Activated CD8-positive, alpha-beta memory T cell treated with anti-CD3 and anti-CD28 coated beads, Interleukin-2, amount 10 ng/mL, durations not matched to agents 7 days and 5 days (primary cell): ENCODE measurements at places on chromosomes 4 and X.

GRCh38 chr4:182022909-182023308, 220.3 kb upstream of the TENM3 start:
- no peak for DNase-seq

DNA sequence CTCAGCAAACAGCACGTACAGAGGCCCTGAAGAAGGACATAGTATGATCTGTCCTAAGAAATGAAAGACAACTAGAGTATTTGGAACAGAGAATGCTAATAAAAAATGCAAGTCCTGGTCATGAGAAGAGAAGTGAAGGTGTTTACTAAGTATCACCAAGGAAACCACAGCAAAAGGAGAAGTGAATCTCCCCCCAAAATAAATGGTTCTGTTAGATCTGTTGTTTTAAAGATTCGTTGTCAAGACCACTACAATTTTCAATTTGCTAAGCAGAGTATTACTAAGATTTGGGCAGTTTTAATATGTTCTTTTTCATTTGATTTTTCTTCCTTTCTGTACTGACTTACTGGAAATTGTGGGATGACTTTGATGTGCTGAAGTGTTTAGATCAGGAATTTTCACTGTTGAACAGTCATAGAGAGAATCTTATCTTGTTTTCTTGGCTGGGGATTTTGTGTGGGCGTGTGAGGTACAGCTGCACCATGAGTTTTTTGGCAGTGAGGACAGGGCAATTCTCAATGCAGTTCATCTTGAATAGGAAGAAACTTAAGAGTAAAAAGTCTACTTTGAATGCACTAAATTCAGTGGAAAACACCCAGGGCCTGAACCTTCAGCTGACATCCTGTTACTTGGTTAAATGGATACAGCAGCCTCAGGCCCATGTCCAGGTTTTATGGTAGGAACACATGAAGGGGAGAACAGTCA, 132.2 kb downstream of the STIM2 start:
- no peak for DNase-seq

DNA sequence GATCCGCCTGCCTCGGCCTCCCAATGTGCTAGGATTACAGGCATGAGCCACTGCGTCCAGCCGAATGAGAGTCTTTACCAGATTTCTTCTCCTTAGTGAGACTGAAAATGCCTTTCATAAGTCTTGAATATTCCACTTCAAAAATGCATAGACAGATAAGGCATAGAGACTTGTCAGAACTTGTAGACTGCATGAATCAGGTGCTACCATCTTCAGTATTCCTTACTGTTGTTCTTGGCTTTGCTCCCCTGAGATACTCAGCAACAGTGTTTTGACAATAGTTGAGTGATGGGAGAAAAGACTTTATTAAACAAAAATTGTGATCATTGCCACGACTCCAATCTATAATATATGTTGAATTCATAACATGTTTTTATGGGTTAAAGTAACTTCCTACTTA, 11.0 kb downstream of the TKTL2 start:
- no peak for DNase-seq

GRCh38 chr4:16989371-16989770, 90.9 kb upstream of the LDB2 start:
- no peak for DNase-seq
